ENCODE measurements at places on chromosomes 13 and 19. TPM values are rescaled to one million over a fixed set of nuclear protein-coding genes. Genes with fewer than 3 reads are reported as not detected.

The C19orf81 gene
- not detected for total RNA-seq

The SPIB gene
- 0.48 TPM for total RNA-seq

The ZNF135 gene
- 6.6 TPM for total RNA-seq

The CAMSAP3 gene
- not detected for total RNA-seq

The NOVA2 gene
- 18.2 TPM for total RNA-seq
